Germinal center (tissue), 1 donor: ENCODE measurements at places on chromosomes 11 and 22.

GRCh38 chr11:85531191-85531897 lies 95.8 kb downstream of the DLG2 start:
- no peak for DNase-seq

DNA sequence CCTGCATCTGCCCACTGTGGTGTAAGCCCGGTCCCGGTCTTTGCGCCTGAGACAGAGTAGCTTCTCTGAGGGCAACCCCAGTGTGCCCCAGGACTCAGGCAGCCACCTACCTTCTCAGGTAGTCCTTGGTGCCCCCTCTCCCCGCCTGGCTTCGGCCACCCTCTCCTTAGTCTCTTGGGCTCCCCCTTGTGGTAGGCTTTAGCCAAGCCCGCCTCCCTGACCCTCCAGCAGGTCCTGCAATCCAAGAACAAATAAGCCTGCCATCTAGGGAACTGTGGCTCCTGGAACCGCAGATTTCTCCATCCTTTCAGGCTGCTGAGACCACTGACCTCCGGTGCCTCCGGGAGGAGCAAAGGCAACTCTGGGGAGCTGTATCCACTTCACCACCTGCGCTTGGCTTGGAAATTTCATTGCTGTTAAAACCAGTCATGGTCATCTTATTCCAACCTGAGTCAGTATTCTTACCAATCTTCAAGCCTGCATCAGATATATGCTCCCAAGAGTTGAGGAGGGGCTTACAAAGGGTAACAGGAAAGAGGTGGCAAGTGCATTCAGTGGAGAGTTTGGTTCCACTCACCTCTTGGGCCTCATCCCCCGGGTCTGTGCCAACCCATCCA lies 52.8 kb upstream of the TENM4 start:
- peak; percentile 71 for DNase-seq

DNA sequence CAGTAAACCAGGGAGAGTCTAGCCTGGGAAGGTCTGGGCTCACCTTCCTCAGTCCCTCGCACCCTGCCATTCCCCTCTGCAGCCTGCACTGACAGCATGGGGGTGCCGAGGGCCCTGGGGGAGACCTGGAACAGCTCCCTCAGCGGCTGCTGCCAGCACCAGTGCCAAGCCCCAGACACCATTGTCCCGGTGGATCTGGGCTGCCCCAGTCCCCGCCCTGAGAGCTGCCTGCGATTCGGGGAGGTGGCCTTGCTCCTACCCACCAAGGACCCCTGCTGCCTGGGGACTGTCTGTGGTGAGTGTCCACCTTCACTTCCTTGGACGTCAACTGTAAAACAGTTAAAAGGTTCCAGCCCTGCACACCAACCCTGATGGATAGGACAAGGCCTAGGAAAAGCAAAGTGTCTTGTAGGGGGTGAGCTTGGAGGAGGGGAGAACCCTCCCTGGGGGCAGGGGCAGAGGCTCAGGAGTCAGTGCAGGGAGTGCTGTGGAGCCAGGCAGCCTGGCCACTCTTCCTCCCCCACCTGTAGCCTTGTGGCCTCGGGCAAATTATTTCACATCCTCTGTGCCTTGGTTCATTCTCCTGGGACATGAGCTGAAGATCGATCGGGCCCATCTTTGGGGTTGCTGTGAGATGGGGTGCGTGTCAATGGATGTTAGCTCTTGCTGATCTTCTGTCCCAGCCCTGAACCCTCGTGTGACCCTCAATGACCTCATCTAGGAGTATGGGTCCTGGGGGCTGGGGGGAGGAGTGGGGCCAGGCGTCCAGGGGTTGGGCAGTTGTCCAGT lies 85.2 kb upstream of the MYOD1 start:
- DNase-seq: no peak

GRCh38 chr11:133064961-133065360 lies 467.3 kb downstream of the OPCML start:
- no peak for DNase-seq

DNA sequence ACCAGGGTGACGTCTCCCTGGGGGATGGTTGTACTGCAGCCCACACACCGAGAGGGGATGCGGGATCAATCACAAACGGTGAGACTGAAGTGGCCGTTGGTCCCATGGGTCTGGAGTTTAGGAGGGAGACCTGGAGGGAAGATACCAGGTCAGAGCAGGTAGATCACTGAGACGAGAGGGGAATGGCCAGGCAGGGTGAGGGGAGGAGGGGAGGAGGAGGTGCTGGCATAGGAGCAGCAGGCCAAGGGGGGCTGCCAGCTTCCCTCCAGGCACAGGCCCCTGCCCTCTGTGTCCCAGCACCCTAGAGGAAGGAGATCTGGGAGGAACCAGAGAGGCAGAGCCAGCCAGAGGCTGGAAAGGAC lies 7.0 kb downstream of the MAPK8IP2 start:
- DNase-seq: no peak

- no peak for DNase-seq
Observed at GRCh38 chr11:68673991-68674390, 10.4 kb upstream of the GAL start.

- DNase-seq: no peak
Observed at GRCh38 chr11:69380921-69381581, 87.1 kb downstream of the MYEOV start.

- no peak for DNase-seq
Observed at GRCh38 chr11:12811861-12812260, 137.6 kb downstream of the TEAD1 start.

- DNase-seq: no peak
Observed at GRCh38 chr22:44648085-44648820, 53.8 kb upstream of the PRR5 start.

- DNase-seq: no peak
Observed at GRCh38 chr11:60947700-60948099, 4.3 kb downstream of the SLC15A3 start.

- no peak for DNase-seq
Observed at GRCh38 chr11:127340438-127340837, 339.9 kb upstream of the KIRREL3 start.

- DNase-seq: no peak
Observed at GRCh38 chr11:77062924-77063323, 3.8 kb upstream of the CAPN5 start.

DNA sequence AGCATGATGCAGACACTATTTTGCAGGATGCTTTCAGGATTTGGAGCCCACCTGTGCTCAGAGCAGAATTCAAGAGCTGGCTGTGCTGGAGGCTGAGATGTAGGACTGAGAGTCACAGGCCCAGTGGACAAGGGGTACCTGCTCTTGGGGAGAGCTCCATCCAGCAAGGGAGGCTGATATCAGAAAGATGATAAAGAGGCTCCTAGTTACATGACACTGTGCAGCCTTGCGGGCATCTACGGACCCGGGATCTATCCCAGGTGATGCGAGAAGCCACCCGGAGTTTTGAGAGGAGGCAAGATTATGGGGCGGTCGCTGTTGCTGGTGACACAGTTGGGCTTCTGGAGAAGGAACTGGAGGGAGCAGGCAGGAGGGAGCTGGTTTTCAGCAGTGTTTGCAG lies 579.0 kb downstream of the TBC1D22A start:
- DNase-seq: no peak

- no peak for DNase-seq
Observed at GRCh38 chr11:57648801-57649735, 644 bp downstream of the YPEL4 start.

DNA sequence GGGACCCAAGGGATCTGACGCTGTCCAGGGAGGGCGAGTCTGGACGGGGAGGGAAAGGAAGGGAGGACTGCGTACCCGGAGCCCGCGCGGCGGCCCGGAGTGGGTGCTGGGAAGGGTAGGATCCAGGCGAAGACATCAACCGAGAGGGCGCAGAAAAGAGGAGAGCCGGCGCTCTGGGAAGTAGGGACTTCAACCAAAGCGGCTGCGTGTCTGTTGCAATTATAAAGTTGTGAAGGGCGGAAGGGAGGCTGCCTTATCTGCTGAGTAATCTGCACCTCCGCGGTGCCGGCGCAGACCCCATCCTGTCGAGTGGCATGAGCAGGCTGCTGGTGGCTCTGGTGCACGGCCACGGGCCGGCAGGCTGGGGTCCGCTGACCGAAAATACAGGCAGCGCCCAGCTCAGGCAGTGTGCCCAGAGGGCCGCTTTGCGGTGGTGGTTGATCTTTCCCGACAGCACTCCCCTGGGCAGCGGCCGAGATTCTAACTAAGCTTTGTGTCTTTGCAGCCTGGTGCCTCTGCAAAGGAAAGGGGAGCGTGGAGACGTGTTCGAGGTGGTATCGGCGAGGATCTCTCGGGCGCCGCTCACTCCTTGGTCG lies 978 bp downstream of the C11orf87 start:
- no peak for DNase-seq

DNA sequence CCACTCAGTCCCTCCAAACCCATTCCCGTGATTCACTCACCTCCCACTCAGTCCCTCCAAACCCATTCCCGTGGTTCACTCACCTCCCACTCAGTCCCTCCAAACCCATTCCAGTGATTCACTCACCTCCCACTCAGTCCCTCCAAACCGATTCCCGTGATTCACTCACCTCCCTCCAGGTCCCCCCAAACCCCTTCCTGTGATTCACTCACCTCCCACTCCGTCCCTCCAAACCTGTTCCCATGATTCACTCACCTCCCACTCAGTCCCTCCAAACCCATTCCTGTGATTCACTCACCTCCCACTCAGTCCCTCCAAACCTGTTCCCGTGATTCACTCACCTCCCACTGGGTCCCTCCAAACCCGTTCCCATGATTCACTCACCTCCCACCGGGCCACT lies 639.6 kb downstream of the BRD1 start:
- DNase-seq: no peak
